ENCODE measurements at places on chromosomes 16 and 17.

DNA sequence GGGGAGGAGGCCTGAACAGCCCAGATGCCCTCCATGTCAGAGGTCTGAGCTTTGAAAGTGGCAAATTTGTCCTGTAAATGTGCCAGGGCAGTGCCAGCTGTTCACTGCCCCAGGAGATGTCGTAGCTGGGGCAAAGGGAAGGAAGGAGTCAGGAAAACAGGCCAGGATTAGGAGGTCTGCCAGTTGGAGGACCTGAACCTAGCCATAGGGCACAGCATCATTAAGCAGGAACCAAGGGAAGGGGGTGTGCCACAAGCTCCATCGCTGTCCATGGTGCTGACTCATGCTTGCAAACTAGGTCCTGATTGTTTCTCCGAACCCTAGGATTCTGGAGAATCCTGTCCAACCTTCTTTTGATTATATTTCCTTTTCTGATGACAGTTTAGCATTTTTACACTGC is 124.2 kb downstream of the TMEM132E start:
- DNase-seq: no peak

- DNase-seq: no peak
These were observed 48.2 kb downstream of the METRNL start for GRCh38 chr17:83127431-83128160.

DNA sequence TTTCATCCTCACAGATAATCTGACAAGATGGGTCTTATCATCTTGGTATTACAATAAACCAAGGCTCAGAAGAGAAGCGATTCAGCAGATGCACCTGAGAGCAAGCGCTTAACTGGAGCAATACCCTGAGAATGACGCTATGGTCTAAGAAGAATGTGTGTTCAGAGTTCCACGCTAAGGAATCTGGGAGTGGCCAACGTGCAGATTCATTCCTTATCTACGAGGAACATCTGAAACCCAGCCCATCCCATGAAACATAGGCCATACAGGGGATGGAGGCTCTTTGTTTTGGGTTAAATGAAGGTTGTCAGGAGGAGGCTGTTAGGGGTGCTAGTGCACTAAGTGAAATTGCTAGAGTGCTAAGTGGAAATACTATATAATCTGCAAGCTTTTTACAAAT is 28.5 kb upstream of the KDM8 start:
- DNase-seq: no peak

- DNase-seq: no peak
These were observed 26.5 kb downstream of the MBTPS1 start for GRCh38 chr16:84090211-84090610.

GRCh38 chr17:80819422-80820164 is 172.0 kb upstream of the CHMP6 start:
- peak; percentile 32 for DNase-seq

DNA sequence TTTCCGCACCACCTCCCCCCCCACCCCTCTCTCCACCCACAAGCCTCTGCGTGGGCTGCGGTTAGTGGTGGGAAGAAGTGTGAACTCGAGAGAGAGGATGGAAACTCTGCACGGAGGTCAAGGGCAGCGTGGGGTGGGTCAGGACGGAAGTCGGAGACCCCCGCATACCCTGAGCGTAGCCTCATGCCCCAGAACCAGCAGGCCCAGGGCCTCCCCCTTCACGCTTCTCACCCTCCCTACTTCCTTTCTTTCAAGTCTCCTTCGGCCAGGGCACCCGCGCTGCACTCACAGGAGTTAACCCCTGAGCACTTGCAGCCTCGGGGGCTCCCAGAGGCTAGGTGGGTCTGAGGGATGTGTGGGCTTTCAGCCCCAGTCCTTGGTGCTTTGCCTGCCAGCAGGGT is 9.2 kb downstream of the TBKBP1 start:
- peak; percentile 48 for DNase-seq

DNA sequence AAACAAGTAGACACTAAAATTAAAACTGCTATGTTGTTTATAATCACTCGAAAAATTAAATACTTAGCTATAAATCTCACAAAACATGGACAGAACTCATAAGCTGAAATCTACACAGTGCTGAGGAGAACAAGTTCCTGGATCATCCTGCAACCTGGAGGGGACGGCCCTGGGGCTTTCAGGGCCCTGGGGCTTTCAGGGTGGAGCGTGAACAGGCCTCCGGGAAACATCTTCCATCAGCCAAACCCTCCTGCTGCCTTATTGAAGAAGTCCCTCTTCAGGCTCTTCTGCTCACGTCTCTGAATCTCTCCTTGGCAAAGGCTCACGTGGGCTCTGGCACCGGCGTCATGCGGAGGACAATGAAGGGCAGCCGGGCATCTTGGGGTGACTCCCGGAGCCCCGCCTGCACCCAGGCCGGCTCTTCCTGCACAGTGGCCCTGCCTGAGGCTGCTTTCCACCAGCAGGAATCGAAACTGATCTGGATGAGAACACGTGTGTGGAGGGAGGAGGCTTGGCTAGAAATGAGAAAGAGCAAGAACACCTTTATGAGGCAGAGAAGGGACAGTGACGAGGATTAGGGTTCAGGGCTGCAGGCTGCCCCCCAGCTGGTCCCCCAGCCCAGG is 127.3 kb downstream of the CDRT15L2 start:
- DNase-seq: no peak

DNA sequence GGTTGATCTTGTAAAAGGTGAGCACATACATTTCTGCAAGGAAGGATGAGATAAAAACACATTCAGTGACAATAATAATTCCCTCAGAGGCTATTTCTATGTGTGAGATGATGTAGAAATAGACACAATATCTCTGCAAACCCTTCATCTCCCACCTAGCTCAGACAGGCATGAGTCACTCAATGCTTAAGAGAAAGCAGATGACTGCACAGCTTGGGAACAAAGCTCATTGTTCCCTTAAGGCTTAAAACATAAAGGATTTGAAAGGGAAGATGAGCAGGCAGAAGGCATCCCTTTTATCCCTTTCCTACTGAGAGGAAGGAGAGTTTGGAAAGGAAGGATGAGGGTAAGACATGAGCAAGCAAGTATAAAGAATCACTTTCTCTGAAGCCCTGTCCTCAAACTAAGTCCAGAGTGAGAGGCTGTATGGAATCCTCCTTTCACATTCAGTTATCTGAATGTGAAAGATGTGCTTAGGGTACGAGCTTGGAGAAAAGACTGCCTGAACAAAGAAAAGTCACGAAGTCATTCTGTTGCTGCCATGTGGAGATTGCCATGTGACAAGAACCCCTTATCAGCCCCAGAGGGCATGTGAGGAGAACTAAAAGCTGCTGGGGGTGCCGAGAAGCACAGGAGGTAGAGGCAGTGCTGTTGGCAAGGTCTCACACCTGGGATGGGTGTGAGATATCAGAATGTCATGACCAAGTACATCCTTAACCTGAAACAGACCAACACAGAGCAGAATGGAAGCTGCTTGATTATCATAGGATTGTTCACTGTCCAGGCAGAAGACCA is 58.2 kb downstream of the CNTNAP4 start:
- DNase-seq: no peak

DNA sequence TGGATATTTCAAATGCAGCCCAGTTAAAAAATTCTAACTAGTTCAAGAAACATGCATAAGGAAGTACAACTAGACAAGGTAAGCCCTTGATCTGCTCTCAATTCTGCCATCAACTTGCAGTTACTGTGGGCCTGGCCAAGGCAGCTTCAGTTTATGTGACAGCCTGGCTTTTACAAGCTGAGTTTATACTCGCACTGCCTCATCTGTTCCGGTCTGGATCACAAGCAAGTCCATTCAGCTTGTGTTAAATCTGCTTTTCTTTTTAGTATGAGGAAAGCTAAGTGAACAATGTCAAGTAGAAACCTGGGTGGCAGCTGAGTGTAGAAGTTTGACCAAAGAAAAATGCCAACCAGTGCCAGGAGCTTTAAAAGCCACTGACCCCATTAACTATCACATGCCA is 76.6 kb upstream of the CORO6 start:
- no peak for DNase-seq

DNA sequence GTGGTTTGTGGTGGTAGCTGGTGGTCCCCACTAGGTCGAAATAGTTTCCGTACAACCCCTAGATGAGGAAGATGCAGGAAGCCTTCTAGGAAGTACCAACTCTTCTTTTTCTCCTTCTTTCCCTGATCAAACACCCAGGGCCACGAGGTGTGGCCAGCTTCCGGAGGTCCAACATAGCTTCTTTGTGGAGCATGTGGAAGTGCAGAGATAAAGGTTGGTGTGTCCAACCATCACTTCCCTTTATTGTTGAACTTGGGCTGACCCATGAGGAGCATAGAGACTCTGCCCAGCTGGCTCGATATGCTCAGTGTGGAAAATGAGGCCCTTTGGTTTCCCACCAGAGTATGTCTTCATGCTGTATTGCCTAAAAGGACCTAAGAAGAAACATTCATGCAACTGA is 6.3 kb upstream of the RGS9 start:
- no peak for DNase-seq

DNA sequence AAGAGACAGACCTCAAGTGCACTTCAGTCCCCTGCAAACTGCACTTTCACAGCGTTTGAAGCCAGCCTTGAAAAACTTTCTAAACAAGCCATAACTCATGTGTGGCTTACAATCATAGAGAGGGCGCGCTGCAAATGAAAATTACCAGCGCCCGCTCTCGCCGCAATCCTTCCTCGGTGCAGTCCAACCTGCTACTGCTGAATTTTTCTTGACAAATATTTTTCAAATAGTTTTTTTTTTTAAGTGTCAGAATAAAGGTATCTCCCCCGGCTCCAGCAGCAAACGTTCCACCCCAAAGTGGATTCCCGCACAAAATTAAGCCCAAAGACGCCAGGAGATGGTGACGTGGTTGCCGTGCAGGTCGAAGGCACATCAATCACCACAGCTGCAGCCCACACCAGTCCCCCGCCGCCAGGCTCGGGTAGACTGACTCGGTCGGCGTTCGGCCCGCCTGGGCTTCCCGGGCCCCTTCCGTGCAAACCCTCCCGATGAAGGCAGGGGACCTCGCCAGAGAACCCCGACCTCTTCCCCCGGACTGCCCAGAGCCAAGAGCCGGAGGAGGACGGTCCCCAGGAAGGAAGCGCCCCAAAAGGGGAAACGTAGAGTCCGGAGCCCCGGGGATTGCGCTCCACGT is 630 bp downstream of the GRB2 start:
- DNase-seq: peak; percentile 59

DNA sequence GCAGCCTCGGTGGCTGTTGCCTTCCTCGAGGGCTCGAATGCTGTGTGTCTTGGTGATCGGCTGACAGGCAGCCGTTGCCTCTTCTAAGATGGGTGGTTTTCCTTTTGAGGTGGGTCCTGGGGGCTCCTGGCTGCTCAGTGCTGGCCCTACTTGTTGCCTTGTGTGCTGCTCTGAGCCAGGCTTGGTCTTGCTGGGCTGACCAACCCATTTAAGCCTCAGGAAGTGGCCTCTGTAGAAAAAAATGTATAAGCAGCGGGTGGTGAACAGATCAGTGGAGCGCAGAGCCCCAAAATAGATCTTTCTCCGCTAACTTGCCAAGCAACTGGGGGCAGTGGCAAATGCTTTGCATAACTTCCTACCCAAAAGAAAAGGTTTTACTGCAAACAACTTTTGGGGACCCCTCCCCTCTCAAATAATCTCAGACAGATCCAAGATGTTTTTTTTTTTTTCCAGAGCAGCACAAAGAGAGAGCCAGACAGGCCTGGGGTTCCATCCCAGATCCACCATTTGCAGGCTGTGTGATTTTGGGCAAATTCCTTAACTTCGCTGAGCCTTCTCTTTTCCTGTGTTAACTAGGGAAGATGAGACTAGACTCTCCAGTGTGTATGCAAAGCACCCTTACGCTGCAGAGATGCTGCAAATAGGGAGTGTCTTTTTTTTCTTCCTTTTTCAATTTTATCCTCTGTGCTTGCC is 42.5 kb downstream of the PLCG2 start:
- no peak for DNase-seq

DNA sequence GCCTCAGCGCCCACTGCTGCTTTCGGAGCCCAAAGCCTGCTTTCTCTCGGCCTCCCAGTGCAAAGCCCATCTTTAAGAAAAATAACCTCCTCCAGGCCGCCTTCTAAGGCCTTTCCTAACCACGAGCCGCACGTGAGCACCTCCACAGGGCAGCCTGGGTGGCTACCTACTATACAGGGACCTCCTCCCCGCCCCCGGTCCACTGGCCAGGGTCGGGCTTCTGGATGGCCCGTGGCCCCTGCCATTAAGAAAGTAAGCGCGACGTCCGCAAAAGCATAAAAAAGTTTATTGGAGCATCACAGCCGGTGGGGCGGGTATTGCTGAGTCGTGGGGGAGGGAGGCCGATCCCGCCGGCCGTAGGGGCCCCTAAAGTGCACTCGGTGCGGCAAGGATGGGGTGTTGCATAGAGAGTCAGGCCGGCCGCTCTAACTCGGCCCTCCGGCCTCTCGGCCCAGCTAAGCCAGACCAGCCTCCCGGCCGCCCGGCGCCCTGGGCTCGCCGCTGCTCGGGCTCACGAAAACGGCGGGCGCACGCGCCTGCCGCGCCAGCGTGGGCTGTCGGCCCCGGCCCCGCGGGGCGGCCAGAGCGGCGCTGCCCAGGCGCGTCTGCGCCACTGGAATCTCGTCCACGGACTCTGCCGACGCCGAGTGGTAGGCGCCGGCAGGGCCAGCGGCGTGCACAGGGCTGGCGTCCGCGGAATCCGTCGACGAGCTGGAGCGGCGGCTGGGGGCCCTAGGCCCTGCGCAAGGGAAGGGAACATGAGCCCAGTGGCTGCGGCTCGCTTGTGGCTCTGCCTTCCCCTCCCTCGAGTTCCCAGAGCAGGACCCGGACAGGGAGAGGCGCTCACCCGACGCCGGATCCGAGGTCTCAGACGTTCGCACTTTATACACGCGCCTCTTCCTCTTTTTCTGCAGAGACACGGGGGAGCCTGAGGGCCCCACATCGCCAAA is 1.1 kb upstream of the TPPP3 start:
- no peak for DNase-seq

DNA sequence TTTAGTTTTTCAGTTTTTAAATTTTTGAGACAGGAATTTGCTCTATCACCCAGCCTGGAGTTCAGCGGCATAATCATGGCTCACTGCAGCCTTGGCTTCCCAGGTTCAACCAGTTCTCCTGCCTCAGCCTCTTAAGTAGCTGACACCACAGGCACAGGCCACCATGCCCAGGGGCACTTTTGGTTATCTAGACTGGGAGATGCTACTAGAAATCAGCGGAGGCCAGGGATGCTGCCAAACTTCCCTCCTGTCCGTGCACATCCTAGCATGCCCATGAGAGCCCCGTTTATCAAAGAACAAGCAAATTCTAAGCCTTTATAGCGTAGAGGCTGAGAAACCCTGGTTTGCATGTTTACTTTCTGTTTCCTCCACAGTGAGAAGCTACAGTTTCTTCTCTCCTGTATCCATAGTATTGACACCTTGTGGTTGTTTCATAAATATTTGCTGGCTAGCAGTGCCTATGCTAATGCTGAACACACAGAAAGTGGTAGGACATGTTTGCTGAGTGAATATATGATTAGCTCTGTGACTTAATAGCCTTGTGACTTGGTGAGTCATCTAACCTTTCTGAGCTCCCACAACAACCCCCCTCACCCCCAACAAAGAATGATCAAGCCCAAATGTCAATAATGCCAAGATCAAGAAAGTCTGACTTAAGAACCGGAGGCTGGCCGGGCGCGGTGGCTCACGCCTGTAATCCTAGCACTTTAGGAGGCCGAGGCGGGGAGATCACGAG is 39.2 kb upstream of the MAF start:
- peak; percentile 14 for DNase-seq

DNA sequence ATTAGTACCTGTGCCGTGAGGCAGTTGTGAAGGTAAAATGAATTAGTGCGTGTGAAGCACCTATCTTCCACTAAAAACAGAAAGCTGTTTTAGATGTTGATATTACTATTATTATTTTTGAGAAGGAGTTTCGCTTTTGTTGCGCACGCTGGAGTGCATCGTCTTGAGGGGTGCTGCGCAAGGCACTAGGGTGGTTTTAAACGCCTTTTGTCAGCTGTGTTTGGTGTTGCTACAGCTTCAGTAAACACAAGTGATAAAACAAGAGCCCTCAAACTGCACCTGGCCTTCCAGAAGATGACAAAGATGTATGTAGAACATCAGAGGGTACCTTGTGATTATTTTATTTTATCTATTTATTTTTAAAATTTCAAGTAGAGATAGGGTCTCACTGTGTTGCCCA is 38.2 kb downstream of the PLCG2 start:
- no peak for DNase-seq

Measured in stimulated activated CD4-positive, alpha-beta T cell treated with anti-CD3 and anti-CD28 coated beads, Interleukin-4, amount 100 ng/mL, for 24 hours (primary cell).